Caco-2 (cell line): ENCODE measurements at places on chromosomes 4 and X.
A peak's percentile ranks its signal among the peaks of the same experiment; 100 is the strongest.

GRCh38 chr4:80767944-80768343 lies 262.6 kb upstream of the BMP3 start:
- DNase-seq: no peak

- DNase-seq: no peak
Observed at GRCh38 chr4:159594576-159594975, 491.7 kb downstream of the RAPGEF2 start.

DNA sequence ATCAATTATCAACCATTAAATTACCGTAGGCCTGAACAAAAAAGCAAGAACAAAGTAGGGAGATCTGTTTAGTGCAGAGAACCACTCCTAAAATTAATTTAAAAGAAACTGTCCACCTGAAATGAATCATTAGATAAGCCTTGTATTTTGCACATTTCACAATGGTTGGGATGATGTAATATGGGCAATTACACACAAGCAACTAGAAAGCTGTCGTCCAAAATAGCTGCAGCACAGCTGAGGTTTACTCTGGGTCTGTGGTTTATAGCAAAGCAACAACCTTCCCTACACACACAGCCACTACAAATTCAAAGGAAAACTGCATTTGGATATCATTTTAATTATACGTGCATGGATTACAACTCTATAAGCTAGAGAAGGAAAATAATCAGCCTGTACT lies 28.5 kb downstream of the PCDH19 start:
- DNase-seq: no peak

DNA sequence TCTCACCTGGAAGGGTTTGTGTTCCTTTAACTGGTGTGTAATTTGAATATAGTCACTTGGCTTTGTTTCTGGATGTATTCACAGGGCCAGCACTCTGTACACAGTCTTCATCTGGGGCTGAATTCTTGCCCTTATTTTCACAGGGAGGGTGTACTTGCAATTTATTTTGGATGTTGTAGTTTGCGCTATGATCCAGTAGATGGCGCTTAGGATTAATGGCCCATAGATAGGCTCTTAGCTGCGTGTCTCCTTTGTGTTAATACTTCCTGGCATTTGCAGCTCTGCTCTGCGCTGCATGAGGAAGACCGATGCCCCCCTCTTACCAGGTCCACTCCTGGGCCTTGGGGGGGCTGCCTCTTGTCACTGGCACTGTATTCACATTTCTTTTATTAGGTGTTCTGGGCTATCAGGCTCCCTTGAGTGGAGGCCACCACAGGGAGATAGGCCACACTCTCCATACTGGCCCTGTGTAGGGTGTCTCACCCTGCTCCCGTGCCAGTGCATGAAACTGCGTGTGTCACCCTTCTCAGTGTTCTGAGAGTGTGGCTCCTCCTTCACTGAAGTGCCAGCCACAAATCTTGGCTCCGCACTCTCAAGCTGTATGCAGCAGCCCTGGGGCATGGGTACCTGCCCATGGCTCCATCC lies 562.2 kb downstream of the ZIC3 start:
- peak; percentile 17 for DNase-seq

- DNase-seq: no peak
Observed at GRCh38 chr4:115279330-115279729, 165.9 kb upstream of the NDST4 start.

GRCh38 chrX:143726296-143726695 lies 5.7 kb upstream of the SPANXN2 start:
- DNase-seq: no peak

DNA sequence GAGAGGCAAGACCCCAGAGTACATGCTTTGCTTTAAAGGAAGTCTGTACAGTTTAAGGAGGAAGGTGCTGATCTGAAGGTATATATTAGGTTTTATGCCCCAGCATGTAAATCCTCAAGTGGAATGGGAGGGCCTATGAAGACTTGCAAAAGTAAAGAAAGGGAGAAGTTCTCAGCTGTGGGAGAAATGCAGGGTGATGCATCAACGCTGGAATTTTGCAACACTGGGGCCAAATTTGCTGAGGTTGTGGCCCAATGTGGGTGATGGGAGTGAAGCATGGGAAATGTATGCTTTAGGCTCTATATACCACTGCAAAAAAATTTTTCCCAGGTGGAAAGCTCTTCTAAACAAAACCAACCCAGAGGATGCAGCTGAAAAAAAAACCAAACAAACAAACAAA lies 33.8 kb upstream of the GPR174 start:
- no peak for DNase-seq

DNA sequence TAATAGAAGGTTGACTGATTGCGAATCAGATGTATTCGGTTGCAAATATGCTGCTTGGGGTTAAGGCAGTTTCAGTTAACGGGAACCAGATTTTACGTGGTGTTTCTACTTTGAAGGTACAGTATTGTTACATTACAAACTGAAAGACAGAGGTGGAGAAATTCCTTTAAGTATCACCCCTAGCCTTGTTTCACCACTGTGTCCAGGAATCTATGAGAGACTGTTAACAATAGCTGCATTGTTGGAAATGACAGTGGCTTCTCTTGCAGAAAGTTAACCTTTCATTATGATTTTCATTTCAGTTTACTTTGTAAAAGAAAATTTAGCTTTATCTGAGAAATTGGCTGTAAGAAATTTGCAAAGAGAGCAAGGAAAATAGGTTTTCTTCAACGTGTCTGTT lies 2.6 kb downstream of the CDKL5 start:
- no peak for DNase-seq
